Stimulated activated CD4-positive, alpha-beta T cell treated with anti-CD3 and anti-CD28 coated beads, Interleukin-12 subunit alpha, Interleukin-12 subunit beta, amount 100 ng/mL, for 24 hours (primary cell): ENCODE measurements at places on chromosomes 7 and 10.

DNA sequence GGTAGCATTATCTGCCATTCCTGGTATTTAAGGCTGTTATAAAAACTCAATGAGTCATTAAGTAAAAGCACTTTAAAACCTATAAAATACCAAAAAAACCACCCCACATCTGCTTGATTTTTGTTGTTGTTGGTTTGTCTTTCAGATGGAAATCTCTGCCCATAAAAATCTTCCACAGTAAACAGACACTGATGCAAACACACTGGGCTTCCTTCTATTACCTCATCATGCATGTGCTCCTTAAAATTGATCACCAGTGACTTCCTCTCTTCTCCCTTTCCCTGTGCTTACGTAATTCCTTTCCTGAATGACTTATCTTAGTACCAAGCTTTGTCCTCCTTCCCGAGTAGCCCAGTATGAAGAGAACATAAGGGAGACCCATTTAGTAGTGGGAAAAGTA lies 167.2 kb downstream of the EVX1 start:
- DNase-seq, result no peak

DNA sequence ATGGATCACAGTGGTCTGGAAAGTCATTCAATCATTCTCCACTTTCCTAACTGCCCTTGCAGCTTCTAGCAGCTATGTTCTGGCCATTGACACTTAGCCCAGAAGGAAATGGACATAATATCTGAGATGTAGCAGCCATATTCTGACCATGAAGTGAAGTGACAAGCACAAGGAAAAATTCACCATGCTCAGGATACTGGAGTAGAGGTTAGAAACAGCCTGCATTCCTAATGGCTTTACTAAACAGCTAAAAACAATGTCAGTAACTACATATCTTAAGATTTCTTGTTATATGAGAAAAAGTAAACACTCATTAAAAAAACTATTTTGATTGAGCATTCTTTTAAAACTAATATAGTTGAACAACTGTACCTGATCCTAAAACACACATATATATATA lies 443.8 kb downstream of the MAGI2 start:
- DNase-seq, result no peak

DNA sequence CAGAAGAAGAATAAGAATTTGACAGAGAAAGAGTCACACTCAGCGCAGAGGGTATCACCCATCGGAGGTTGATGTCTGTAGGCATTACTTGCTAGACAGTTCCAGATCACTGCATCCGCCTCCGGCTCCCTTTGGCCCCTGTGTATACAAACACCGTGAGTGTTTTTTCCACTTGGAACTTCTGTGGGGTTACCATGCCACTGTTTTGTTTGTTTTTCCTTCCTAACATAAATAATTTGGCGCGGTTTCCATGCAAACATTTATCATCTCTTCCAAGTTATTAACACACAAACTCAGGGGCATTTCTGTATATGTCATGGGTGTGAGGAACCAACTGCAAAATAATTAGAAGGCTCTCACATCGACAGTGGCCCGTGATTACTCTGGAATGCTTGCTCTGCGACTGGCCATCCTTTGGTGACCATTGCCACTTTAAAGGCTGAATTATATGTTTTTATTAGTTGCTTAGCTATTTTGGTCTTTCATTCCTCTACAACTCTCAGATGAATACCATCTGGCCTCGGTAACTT lies 612.2 kb upstream of the MKI67 start:
- no peak for DNase-seq

DNA sequence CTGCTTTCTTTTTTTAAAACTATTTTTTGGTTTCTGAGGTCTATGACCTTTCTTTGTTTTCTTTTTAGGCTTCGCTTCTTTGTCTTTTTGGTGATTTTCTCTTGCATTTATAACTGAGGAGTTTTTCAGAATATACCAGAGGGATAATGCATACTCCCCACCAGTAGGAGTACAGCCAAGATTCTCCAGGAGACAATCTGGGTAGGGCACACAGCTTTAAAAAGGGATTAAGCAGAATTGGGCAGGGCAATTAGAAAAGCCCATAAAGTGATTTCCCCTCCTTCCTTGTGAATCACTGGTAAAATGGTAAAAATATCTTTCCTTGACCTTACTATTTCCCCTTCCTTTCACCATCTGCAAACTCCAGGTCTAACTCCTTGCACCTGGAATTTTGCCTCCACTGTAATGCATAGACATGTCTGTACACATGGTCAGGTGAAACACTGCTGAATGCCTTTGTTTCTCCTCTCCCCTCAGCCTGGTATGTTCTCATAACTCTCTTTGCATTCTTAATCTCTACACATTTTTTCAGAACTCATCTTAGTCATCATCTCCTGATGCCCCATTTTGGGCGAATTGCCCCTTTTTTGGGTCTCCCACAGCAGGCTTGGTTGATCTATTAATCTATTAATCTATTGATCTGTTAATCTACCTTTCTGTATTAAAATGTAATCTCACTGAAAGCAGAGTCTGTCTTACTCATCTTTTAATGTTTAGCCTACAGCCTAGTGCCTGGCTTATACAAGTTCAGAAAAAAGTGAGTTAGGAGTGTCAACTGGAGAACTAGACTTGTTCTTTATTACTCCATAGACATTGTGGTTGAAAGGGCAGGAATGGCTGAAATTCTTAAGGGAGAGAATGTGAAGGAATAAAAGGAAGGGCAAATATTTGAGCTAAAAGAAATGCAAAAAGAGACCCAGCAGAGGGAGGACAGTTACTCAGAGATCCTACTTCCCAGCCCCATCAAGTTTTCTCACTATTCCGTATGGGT lies 64.6 kb downstream of the MDFIC start:
- no peak for DNase-seq

DNA sequence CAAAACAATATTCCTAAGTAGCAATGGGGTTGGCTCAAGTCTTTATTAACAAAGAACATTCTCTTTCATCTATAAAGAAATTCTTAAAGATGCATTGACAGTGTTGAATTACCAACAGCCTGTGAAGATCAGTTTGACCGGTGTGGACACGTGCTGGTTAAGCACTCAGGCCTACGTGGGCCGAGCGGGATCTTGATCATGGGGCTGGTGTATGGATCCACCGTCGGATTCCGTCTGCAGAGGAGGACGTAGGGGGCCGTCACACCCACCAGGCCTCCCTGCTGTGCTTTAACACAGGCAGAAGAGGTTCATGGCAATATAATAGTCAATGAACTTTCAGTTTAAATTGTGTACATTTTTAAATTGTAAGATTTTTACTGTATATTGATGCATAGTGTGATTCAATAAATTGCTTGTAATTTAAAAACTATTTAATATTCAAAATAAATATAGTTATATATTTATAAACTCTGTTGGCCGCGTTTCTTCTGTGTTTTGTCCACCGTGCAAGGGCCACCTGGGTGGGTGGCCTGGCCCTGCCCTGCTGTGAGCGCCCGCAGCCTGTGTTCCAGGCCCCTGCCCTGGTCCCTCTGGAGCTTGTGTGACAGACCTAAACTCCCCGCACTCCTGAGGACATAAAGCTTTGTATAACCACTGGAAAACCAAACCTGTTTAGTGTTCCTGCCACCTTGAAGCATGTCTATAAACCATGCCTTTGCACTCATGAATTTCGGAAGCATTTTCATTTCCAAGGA lies 1.9 kb upstream of the BHLHA15 start:
- no peak for DNase-seq

DNA sequence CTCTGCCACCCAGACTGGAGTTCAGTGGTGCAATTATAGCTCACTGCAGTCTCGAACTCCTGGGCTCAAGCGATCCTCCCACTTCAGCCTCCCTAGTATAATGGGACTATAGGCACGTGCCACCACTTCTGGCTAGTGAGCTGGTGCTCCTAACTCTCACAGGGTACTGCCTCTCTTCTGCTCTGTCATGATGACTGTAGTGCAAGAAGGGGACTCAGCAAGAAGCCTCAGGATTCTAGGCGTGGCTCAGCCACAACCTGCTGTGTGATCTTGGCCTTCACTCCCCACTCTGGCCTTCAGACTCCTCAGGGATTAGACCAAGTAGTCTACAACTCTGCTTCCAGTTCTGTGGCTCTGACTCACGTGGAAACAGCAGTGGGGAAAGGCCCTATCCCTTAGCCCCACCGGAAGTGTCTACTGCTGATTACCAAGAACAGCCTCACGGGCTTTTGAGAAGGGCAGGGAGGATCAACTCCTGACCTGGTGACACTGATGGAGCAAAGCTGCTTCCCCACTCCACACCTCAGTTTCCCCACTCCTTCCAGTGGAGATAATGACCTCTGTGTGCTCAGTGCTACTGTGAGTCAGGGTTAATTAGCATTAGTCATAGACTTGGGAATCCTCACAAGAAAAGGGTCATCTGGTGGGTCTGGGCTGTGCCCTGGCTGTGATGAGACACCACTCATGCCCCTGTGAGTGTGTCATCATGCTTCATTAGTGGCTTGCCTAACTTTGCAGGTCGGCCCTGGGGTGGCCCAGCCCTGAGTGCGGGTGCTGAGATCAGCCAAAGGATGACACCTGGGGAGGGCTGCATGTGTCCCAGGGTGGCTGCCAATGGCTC lies 41.1 kb downstream of the ZC3HC1 start:
- DNase-seq, result no peak

- DNase-seq, result no peak
Measured at GRCh38 chr10:119281581-119282071, 74.3 kb downstream of the GRK5 start.

GRCh38 chr7:7675686-7676085 lies 35.1 kb downstream of the UMAD1 start:
- DNase-seq, result no peak
